ENCODE measurements at places on chromosomes 7 and 10. TPM values are rescaled to one million over a fixed set of nuclear protein-coding genes. Genes with fewer than 3 reads are reported as not detected.

Gene CPED1
- 0.44 TPM for total RNA-seq

Gene ZNF503
- 3.7 TPM for total RNA-seq

GRCh38 chr10:114856544-114857287 is 35.1 kb downstream of the FHIP2A start:
- no peak for ATAC-seq

DNA sequence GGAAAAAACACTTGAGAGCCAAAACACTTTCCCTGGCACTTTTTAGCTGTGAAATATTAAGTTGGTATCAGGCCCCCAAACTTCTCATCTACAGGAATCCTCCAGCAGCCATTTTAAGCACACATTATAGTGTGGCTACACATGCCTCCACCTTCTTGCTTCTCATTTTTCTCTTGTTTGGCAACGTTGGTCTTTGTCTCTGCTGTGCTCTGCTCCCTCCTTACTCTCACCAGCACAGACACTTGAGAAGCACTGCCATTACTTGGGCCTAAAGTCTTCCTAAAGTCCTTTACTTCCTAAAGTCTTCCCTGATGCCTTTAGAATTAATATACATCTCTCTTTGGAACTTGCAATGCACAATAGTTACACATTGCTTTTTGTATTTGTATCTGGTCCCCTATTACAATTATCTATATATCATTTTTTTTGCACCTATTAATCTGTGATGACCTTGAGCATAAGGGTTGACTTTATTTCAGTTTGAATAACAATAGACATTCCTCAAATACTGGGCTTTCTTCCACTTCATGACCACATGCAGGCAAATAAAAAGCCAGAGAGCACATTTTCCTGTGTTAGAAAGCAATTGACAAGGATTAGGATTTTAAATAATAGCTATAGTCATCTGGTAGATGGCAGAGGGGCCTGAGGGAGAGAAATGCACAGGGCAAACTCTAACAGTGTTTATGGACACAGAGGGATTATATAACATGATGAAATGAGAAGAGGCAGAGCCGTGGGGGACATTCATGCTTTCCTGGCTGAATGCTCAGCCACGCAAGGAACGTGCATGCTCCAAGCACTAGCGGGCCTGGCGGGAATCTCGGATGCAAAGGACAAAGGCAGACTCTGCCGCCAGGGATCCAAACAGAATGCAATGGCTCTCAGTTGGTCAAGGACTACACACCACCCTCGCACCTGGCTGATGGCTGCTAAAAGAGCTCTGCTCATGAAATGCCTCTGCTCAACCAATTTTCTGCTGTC is 99.3 kb downstream of the CDC14C start:
- peak; percentile 69 for ATAC-seq

GRCh38 chr10:44807451-44807850 is 103.7 kb upstream of the TMEM72 start:
- no peak for ATAC-seq

DNA sequence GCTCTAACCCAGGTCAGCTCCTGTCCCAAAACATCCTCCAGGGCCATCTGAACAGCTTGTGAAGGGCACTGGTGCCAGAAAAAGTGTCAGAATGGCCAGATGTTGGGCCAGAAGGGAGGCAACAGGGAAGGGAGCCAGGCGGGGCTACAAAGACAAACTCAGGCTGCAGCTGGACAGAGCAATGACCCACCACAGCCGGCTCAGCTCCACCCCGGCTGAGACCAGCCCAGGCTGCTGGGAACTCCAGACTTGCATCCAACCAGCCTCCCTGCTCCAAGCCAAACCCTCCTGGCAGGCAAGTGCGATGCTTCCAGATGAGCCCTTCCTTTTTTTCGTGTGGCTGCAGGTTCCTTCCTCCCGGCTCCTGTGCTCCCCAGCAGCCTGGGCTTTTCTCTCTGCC is 466.9 kb downstream of the PTPRN2 start:
- ATAC-seq: no peak
